ENCODE measurements at places on chromosomes 11 and 22.

DNA sequence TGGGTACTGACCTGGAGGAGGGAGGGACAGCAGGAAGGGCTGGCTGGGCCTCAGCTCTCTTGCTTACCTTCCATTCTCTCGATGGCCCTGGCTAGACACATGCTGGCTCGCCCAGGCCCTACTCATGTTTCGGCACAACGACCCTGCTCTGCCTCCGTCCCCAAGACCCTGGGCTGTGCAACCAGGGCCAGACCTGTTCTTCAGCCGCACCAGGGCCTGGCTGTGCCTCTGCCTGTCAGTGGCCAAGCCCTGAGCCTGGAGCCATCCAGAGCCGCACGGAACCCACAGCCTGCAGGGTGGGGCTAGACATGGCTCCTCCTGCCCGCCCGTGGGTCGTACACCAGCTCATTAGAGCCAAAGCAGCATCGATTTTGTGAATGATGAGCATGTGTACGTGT is 47.5 kb downstream of the RTN4R start:
- DNase-seq: no peak

DNA sequence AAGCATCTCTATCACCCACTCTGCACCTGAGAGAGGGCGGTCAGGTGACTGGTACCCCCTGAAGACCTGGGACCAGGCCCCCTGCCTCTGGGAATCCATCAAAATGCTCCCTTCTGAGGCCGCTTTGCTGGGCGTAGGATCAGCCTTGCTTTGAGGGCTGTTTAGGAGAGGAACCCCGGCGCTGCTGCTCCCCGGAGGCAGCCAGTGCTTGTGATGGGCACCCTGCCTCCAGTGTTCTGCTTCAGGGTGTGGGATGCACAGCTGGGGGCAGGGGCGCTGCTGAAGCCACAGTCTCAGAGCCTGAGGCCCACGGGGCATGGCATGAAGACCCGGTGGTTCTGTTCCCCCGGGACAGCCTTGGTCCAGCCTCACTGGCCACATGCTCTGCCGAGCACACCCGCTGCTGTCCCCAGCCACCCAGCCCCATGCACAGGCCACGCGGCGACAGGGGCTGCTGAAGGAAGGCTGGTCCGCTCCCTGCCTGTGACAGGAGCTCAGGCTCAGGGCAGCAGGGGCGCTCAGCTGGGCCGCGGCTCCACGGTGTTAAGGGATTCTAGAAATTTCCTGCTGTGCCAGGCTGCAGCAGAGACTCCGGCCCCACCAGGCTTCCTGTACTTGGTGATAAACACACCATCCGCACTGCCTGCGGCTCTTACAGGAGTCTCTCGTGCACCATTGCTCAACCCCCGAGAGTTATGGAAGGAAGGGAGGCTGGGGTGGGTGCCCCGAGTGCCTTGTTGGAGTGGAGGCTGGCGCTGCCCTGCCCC is 91.0 kb downstream of the KCNQ1 start:
- no peak for DNase-seq

DNA sequence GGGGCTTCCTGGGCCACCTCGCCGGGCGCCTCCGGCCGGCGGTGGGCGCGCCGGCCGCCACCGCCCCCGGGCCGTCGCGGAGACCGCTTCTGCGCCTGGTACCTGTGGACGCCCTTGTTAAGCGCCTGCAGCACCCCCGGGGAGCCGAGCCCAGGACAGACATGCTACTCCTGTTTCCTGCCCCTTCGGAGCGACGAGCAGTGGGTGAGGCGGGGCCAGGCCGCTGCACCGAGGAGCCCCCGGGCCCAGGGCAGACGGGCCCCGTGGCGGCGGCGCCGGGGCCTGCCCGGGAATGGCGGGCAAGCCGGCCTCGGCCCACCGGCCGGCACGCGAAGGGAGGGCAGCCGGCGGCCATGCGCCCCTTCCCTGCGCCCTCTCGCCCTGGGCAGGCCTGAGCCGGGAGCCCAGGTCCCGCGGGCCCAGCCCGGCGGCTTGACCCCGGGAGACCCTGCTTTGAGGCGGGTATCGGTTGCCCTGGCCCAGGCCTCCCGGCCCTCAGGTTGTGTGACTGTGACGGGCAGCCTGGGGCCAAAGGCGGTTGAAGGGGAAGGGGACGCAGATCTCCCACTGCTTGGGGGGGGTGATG is 789 bp upstream of the KDM2A start:
- DNase-seq: peak; percentile 49

- no peak for DNase-seq
Measured at GRCh38 chr22:46910624-46911023, 148.2 kb downstream of the TBC1D22A start.

DNA sequence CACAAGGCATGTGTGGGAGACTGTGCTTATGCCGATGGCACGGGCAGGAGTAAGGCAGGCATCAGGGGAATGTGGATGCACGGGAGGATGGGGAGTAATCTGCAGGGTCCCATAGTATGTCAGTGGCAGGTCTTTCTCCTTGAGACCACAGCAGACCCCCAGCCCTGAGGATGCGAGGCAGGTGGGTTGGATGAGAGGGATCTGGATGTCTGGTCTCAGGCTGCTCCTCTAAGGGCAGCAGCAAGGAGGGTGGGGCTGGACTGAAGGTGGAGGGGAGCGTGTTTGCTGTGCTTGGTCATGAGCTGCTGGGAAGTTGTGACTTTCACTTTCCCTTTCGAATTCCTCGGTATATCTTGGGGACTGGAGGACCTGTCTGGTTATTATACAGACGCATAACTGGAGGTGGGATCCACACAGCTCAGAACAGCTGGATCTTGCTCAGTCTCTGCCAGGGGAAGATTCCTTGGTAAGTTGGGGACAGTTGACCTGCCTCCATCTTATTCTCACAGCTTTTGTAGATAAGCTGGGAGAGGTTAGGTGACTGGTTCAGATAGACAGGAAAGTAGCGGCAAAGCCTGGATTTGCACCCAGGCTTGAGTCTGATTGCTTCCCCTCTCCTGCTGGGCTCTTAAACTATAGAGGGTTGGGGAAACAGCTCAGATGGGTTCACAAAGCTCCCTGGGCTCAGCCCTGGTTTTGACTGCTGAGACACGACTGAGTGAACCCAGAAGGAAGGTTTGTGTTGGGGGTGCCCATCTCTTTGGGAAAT is at the start of gene APOL1:
APOL1 (plus strand) TSS at position 380 of the 769 bp plus-strand sequence. CDS start 1,823 bp downstream, outside the sequence.
- peak; percentile 78 for DNase-seq

- no peak for DNase-seq
Measured at GRCh38 chr11:2107521-2107920, 31.7 kb downstream of the IGF2 start.

DNA sequence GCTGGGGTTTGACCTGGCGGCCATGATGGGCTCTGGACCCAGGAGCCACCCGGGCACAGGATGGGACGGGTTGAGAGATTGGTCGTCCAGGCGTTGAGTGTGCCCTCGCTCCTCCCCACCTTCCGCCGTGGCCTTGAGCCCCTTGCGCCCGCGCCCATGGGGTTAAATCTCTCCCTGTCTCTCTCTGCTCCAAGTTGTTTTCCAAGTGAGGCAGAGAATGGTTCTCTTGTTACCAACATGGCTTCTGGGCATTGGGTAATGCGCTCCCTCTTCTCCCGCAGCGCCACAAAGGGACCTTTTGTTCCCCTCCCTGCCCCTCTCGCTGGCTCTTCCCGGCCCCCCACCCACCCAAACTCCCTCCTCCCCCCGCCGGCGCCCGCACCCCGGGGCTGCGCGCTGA is 18.8 kb upstream of the PICK1 start:
- no peak for DNase-seq

DNA sequence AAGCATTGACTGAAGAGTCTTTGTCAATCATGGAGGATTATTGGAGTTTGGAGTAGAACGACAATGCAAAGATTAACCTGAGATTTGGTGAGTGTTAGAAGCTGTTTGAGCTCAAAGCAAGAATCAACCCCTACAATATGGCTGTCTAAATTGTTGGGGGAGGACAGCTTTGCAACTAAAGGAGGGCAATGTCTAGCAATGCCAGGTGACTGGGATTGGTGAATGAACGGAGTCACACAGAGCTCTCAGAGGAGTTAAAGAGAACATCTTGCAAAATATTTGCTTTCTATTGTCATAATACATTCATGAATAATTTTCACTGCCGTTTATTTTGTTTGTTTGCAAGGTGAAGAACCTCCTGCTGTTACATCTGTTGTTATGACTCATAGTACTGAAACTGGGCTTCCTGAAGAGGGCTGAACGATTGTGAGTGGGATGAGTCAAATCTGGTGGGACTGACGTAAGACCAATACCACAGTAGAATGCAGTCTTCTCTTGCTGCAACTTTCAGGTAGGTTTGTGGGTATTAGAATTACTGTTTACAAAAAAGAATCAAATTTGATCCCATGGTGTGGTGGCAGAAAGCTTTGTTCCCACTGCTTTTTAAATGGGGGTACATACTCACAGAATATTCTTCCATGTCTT is 281.9 kb downstream of the CADM1 start:
- peak; percentile 95 for DNase-seq

DNA sequence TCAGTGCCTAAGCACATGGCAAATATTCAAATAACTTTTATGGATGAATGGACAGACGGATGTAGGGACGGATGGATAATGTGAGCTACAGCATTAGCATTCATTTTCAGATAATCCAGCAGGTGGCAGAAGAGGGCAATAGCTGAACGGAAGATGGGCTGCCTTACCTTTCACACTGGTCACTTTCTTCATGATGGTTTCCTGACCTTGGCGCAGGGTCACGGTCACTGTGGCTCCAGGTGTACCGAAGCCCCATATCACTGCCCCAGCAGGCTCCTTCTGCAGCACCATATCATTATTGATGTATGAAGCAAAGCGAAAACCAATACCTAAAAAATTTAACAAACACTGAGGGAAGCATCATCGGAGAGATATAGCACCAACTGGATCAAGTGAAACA is 4.3 kb downstream of the SIAE start:
- DNase-seq: peak; percentile 63

DNA sequence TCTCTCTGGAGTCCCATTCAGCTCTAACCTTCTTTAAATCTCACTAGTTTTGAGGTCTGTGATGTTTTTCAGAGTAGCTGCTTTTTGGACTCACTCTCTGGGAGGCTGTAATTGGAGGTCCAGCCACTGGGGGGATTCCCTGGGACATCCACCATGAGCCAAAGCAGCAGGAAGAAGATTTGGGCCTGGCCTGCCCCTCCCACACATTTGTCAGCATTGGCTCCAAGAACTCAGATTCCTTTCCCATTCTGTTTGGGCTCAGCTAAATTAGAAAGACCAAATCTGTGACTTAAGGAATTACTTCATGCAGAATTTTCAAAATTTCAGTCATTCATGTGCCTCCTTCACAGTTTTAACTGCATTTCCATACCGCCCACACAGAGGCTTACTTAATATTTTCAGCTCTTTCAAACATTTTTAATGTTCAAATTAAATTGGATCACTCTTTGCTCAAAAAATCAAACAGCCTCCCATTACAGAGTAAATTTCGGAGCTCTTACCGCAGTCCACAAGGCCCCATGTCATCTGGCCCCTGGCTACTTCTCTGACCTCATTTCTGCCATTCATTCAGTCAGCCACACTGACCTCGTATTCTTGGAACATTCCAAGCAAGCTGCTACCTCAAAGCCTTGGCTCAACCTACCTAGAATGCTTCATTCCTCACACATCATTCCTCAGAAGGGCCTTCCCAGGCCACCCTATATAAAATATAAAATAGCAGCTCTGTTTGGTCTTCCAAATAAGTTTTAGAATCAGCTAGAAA is 54.5 kb upstream of the RRAS2 start:
- peak; percentile 27 for DNase-seq

- DNase-seq: peak; percentile 8
Measured at GRCh38 chr22:38872831-38873248, 824 bp upstream of the CBX6 start.

- no peak for DNase-seq
Measured at GRCh38 chr11:2271327-2272227, 1.2 kb upstream of the ASCL2 start.

DNA sequence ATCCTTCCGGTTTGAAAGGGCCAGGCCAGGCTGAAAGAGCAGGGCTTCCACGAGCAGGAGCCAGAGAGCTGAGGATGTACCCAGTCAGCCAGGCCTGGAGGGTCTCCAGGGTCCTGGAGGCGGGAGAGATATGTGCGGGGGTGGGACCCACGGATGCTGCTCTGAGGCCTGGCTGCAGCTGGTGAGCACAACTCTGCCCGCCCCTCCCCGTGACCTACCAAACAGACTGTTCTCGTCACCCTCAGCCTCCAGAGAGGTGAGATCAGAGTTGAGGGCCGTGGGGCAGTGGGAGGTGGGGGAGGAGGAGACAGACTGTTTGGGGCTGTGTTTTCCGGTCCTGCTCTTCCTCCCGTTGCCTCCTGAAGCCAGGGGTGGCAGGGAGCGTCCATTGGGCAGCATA is 42.2 kb downstream of the TRIOBP start:
- DNase-seq: no peak

All from activated CD4-positive, alpha-beta T cell treated with anti-CD3 and anti-CD28 coated beads, Interleukin-10, Interleukin-2, amounts not matched to agents 100 ng/mL and 50 ng/mL, durations not matched to agents 16 hours and 8 hours (primary cell).